Lung (tissue), 17 donors: ENCODE measurements at places on chromosomes 2 and 18.

DNA sequence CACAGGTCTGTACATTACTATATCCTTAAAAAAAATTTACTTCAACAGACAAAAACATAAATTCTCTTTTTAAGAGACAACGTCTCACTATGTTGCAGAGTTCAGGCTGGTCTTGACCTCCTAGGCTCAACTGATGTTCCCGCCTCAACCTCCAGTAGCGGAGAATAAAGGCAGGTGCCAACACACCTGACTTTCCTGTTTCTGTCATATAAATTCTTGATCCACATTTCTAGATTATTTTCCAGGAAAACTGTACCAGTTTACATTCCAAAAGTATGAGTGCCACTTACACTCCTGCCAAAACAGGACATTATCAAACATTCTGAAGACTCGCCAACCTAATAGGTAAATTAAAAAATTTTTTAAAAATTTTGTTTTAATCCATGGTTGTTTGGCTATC, 48.6 kb downstream of the PUM2 start:
- no peak for DNase-seq

DNA sequence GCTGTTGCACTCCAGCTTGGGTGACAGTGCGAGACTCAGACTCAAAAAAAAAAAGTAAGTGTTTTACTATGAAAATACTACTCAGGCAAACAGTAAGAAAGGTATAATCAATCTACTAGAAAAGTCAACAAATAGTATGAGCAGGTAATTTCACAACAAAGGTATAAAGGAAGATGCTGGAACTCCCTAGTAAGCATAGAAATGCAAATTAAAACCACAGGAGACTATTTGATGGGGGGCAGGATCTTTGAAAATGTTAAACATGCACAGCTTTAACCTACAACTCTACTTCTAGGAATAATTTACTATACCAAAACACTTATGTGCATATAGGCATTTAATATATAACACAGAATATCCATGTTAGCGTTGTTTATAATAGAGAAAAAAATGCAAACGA, 24.3 kb upstream of the TNFAIP6 start:
- no peak for DNase-seq

DNA sequence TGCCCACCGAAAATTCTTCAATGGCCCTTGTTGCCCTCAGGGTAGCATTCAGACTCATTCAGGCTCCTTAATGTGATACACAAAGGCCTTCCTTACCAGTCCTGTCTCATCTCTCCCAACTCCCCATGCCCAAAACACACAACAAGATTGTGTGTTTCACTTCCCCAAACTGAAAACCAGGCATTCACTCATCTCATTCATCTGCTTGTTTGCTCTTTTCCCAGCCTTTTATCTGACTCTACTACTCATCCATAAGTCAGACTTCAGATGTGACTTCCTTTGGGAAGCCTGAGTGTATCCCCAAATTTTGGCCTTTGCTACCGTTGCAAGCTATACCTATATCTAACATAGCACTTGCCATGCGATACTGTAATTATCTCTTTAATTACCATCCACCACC, 9.7 kb upstream of the SLC39A10 start:
- DNase-seq: no peak

DNA sequence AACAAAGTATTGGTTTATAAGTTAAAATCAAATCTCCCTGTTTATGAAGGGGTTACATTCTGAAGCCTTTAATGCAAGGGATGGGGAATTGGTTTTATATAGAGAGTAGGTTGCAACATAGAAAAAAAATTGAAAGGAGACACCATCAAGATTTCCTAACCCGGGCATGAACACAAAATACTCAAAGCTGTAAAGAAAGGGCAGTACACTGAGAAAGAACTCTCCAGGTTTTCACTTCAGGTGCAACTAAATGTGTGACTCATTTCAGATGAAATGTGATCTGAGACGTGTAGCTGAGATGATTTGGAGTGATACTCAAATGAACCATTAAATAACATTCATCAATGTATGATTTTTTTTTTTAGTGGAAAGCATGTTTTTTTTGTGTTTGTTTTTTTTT, 43.6 kb downstream of the SANBR start:
- DNase-seq: no peak

DNA sequence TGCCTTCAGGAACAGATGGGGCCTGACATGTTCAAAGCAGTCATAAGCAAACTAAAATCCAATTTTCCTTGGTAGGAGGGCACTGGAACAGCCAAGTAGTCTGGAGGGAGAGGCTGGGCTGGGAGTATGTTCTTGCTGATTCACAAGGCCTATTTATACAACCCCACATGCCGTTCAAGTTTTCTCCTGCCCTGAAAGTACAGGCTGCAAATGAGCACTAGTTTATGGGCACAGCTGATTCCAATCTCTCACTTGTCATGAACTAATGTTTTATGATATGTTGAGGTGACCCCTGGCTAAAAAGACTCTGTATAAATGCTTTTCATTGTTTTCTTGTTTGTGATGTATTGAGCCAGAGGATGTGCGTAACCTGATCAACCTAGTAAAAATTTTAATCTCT, 183.4 kb upstream of the SRD5A2 start:
- DNase-seq: no peak

DNA sequence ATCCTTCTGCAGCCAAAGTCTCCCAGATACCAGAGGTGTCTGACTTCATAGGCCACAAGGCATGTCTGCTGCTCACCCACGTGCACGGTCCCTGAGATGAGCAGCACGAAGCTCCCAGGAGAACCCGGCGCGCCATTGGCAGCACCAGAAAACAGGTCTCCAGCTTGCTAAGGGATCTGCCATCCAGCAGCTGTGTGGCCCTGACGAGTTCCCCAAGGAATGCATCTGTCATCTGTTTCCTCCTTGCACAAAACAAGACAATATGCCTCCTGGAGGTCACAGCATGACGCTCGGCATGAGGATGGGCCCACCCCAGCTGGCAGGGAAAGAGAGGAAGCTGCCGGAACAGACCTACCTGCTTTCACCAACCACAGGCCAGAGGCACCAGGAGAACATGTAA, 29.2 kb downstream of the HS6ST1 start:
- no peak for DNase-seq

DNA sequence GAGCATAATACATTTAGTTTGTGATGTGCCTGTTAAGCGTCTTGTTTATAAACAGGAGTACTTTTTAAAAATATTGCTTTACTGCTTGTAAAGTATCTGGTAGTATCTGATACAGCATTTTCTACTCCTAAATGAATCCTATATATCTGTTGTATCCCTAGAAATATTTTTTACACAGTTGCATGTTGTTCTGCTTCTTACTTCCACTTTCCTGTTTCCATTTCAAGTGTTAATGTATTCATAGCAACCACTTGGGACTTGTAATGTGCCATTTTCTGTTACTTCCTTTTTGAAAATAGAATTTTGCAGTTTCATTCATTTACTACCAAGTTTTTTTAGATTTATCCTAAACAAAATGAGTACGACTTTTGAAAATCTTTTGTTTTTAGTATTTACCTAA, 24.9 kb downstream of the CCNT2 start:
- DNase-seq: no peak

GRCh38 chr2:148819019-148819585, 55.9 kb upstream of the KIF5C start:
- no peak for DNase-seq

- DNase-seq: peak; percentile 93
Observed at GRCh38 chr2:61763605-61764034, 90.2 kb downstream of the FAM161A start.

- DNase-seq: no peak
Observed at GRCh38 chr2:95269036-95269680, 5.1 kb upstream of the PROM2 start.

DNA sequence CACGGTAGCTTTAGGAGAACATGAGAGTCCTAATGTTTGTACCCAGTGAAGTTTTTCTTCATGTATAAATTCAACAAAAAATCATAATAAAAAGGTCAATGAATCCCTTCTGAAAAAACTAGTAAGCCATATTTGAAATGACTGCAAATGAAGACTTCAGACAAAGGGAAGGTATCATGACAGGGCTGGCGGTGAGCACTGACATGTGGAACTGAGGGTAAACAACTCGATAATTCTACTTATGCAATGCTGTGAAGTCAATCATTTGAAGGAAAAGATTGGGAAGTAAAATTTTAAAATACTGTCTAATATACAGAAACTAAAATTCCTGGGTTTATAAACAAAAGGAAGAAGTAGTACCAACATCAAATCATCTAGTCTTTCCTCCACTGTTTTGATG, 190.2 kb upstream of the COPS8 start:
- DNase-seq: no peak

DNA sequence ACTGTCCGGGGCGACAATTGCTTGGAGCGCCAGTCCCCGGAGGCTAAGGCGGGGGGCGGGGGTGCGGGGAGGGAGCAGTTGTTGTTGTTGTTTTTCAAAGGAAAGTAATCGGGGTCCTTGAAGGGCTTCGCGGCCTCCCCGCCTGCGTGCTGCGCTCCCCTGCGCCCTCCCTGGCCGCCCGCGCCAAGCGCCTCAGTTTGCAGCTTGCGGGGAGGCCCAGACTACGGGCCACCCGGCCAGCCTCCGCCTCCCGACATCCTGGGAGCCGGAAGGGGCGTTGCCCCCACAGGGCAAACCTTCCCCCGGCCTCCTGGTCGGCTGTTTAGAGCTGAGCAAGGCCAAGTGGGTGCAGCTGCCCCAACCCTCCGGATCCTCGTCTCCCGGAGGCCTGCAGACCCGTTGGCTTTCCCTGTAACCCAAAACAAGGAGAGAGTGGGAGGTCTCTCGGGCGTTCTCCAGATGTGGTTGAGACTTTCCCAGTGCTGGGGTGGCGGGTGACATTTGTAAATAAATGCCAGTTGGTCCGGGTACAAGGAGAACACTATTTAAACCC, 3.7 kb upstream of the SIX3 start:
- DNase-seq: peak; percentile 35

DNA sequence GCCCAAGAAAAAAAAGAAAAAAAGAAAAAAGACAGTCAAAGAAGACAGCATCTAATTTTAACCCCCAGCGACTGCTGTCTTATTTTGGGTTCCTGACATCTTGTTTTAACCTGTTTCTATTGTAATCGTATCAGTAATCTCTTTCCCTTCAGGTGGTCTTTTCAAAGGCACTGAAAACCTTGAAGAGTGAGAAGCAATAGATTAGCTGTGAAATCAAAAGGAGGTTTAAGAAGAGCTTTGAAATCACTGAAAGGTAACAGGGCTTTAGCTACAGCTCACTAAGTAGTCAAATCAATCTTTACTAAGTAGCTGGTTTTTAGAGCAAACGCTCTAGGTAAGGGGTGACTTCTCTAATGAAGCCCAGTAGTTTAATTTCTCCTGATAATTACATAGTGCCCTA, 5.4 kb upstream of the TANC1 start:
- no peak for DNase-seq

DNA sequence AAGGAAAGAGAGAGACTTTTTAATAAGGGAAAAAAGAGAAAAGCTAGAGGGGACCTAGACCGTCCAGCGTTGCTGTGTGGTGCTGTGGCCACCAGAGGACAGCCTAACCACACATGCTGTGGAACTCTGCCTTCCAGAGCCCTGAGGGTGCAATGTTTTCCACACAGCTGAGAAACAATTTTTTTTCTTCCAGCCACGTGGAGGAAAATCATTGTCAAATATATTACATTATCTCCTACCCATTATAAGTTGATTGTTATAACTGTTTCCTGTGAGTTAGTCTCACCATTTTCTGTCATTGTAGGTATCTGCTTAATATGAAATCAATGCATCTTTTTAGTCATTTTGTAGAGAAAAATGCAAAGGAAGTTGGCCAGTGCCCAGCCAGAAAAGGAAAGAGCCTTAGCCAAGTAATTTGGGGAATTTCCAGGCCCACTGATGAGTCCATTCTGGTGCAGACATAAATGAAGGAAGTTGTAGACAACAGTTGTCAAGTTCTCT, 5.9 kb upstream of the MRPL19 start:
- peak; percentile 92 for DNase-seq

- DNase-seq: no peak
Observed at GRCh38 chr2:45627911-45628310, 16.8 kb upstream of the SRBD1 start.

DNA sequence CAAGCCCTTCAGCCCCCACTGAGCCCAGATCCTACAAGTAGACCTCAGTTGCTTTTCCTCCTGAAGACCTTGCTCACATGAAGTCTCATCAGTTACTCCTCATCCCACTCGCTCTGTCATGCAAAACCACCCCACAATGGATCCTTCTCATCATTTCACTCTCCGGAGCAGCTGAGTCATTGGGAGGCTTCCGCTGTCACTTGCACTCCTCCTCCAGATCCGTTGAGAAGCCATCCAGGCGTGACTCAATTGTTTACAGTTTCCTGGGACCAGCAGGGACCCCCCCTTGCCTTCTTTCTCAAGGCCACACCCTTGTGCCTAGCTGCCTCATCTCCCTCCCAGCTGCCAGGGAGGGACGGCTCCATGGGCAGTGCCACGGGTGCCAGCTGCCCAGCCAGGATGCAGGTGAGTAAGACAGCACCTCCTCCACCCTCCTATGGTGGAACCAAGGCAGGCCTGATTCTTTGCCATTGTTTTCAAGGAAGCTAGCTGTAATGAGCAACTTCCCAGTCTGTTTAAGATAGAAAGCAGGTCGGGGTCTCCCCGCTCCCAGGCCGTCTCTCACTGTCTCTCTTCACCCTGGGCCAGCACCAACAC, 16.3 kb downstream of the GPR55 start:
- no peak for DNase-seq

DNA sequence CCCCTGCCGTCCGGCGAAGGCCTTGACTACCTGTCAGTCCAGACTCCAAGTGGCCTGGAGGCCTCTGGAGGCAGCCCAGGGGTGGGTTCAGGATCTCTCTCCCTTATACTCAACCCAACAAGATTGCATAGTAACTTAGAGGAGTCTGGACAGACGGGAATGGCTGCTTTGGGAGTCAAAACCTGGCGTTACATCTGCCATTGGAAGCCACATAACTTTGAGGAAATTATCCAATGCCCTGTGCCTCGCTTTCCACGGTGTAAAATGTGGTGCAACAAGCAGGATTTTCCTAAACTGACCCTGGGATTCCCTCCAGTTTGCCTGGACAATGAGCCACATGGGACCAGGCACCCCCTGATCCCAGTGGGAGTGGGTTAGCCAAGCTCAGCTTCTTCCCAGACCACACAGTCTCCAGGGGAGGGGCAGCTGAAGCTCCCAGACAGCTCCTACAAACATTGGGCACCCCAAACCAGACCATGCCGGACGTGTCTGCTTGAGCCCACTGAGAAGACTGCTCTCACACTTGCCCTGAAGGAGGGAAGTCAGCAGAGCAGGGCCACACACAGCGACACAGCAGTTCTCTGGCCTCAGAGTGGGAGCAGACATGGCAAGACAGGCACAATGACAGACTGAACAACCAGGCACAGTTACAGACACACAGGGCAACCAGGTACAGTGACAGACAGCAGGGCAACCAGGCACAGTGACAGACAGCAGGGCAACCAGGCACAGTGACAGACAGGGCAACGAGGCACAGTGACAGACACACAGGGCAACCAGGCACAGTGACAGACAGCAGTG, 65.6 kb upstream of the RAB6C start:
- no peak for DNase-seq

GRCh38 chr18:32355896-32356295, 114.8 kb downstream of the GAREM1 start:
- no peak for DNase-seq

DNA sequence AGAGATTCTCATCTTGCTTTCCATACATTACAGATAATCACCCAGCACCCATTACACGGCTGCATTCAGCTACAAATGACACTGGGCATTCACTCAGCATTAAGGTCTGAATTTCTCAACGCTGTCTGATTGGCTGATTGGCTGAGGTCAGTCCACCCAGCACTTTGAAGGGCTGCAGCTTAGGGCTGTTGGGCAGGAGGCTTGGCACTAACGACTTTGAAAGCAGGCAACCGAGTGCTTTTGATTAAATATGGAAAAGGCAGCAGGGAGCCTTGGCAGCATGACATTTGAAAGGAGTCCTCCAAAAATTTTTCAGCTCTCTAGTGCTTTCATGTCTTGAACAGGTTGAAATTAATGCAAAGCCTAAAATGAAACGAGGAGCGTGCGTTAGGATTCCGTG, 253.0 kb downstream of the DCDC2C start:
- DNase-seq: no peak
